ENCODE measurements at places on chromosomes 1 and 21.

DNA sequence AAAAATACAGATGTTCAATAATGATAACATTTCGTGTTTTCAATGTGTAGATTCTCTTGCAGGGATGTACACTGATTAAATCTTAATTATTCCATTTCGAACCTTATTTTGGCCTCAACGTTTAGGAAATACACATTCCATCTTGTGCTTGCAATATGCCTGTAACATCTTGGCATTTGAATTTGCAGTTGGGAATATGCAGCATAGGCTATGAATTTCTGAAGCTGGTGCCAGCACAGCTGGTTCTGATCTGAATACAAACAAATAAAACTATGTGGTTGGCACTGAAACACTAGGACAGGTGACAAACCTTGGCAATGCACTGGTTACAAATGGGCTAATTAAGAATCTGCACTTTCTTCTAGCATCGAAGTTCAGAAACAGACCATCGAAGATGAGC is 108.4 kb downstream of the ERG start:
- peak; percentile 21 for DNase-seq

DNA sequence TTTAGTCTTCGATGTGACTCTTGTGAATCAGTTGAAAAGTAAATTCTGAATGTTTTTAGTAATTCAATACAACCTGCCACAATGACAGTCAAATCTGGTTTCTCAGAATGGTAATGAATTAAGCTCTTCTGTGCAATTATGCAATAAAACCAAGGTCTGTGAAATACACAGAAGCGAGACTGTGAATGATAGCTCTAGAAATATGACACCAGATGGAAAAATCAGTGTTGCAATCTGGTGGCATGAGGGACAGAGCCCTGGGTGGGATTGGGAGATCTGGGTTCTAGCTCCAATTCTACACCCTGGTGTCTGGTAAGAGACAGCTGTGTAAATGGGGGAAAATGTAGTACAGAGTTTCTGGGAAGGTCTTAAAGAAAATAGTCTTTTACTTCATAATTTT is 586.4 kb upstream of the ZRANB2 start:
- DNase-seq, result peak; percentile 70

GRCh38 chr1:24981631-24982005 is 51.5 kb upstream of the RUNX3 start:
- no peak for DNase-seq

GRCh38 chr1:213054733-213055591 is 3.9 kb downstream of the RPS6KC1 start:
- DNase-seq, result peak; percentile 36

DNA sequence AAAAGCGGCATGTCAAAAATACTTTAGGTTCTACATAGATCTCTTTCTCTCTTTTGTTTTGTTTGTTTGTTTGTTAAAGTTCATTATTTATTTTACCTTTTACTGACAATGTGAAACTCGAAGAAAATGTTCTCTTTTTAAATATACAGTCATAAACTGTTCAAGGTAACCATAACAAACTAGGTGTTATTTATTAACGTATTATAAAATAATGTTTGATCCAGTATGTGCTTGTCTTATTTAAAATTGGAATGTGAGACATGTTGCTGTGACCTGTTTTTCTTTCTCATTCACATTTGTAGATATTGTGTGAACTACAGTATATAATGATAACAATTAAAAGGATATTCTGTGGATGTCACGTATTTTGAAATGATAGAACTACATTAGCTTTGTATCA is 5.9 kb upstream of the LEPR start:
- no peak for DNase-seq

- no peak for DNase-seq
Observed at GRCh38 chr1:161162052-161162451, 2.8 kb downstream of the USP21 start.

DNA sequence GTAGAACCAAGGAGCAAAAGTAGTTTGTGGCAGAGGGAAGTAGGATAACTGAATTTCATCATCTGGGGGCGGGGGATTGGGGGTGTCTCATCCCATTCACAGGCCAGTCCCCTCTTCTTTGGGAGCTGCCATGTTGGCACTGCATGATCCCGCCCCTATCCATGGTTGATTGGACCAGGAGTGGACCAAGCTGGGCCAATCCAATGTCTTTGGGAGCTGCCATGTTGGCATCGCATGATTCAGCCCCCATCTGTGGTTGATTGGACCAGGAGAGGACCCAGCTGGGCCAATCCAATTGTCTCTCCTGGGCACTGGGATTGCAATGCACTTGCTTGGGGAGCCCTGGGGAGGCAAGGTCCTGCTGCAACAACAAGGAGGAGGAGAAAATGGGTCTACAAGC is 12.3 kb upstream of the ALPL start:
- DNase-seq, result no peak

DNA sequence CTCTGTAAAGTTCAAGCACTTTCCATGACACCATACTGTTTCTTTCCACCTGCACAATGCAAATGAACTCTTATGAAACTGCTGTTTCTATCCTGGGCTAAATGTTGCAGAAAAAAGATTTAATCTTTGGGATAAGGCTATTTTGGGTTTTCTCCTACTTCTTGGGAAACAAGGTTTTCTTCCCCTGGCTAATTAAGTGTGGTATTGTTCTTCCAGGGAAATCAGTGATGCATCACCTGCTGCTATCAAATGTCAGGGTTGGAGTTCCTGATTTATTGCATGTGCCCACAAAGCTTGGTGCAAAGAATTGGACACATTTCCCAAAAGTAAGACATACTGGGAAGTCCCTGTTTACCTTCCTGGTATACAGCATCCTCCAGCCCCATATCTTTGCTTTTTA is 6.0 kb upstream of the RGS4 start:
- DNase-seq, result no peak

DNA sequence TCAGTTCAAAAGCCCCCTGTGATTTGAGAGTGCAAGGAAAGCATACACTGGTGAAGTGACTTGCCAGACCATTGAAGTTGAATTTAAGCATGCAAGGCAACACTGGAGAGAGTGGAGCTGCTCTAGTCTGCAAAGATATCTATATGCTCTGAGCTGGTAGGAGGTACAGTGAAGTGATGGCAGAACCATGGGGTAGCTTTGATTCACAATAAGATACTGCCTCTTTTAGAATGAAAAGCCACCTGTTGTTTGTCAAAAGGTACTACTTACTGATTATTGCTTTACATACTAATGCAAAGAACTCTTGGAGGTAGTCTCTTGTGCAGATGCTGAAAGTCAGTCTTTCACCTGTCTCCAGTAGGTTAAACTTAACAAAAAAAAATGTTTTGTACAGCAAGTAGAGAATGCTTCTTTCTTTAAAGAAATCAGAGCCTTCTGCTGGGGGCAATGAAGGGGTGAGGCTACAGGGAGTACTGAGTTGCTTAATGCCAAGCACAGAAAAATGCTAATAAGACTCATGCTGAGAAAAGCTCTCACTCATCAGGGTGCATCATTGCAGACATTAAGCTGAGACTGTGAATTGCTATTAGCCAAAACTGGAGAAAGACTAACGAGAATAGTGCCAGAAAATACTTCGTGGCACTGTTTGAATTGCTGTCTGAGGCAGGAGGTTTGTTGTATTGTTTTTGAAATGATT is 1150.5 kb upstream of the TMPRSS15 start:
- no peak for DNase-seq

GRCh38 chr1:43241413-43241836 is 28.4 kb upstream of the TMEM125 start:
- DNase-seq, result peak; percentile 32

GRCh38 chr1:19312782-19313635 is 883 bp downstream of the SLC66A1 start:
- DNase-seq, result no peak

DNA sequence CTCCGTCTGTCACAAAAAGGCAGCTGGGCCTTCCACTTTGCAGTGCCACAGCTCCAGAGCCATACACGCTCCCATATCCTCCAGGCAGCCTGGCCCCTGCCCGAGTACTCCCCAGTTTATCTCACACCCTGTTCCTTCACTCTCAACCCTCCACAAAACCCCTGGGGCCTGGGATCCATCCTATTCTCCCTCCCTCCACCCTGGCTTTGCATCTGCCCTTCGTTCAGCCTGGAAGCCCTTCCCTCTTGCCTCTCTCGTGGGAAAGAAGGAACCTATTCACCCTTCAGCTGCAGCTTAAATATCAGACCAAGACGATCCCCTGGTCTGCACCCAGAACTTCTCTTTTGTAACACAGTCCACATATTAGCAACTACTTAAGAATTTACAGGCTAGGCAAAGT is 56.7 kb downstream of the CAMK2N1 start:
- DNase-seq, result no peak

DNA sequence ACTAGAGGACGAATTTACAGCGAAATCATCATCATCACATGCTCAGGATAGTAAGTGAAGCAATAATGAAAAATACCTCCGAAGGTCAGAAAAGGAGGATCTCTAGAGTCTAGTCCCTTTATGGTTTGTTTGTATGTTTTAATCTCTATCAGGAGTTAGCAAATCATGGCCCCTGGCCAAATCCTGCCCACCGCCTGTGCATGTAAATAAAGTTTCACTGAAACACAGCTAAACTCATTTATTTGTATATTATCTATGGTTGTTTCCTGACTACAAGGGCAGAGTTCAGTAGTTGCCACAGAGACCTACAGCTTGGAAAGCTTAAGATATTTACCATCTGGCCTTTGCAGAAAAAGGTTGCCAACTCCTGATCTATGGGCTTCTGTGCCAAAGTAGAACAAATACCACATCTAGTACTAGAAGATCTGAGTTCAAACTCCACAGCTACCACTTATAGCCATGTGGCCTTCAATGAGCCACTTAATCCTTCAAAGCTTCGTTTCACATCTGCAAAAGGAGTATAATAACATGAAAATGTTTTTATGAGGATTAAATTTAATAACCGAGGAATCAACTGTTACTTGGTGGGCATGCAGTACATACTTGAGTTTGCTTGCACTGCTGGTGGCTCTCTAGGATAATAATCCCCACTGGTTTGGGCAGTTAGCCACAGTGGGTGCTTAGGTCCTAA is 94.0 kb upstream of the KIF26B start:
- no peak for DNase-seq

DNA sequence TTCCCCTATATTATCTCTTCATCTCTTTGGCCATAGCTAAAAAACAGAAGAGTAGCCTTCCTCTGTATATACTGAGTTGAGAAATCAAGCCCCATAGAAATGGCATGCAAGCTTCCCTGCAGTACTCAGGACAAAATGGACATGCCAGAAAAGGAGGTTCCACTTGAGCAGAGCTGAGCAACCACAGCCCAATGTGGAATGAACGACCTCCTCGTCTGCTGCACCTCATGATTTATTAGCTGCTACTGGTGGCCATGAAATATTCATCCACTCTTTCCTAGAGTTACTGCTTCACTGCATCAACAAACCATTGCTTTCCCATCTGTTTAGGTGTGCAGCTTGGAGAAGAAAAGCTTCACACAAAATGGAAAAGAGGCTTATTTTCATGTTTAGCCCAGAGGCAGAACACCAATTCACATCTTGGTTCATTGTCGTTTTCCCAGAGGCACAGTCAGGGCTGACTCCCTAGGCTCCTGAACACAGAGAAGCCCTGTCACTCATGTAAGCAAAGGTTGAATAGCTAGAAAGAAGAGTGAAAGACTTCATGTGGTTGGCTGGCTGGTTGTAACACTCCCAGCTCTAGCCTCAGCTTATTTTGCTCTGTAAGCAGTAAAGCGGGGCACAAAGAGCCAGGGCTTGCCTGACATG is 148.0 kb downstream of the TSEN15 start:
- DNase-seq, result peak; percentile 56

GRCh38 chr1:184051138-184051484 is 419 bp upstream of the TSEN15 start:
- no peak for DNase-seq

GRCh38 chr1:179090522-179090921 is 8.7 kb downstream of the TOR3A start:
- DNase-seq, result no peak

DNA sequence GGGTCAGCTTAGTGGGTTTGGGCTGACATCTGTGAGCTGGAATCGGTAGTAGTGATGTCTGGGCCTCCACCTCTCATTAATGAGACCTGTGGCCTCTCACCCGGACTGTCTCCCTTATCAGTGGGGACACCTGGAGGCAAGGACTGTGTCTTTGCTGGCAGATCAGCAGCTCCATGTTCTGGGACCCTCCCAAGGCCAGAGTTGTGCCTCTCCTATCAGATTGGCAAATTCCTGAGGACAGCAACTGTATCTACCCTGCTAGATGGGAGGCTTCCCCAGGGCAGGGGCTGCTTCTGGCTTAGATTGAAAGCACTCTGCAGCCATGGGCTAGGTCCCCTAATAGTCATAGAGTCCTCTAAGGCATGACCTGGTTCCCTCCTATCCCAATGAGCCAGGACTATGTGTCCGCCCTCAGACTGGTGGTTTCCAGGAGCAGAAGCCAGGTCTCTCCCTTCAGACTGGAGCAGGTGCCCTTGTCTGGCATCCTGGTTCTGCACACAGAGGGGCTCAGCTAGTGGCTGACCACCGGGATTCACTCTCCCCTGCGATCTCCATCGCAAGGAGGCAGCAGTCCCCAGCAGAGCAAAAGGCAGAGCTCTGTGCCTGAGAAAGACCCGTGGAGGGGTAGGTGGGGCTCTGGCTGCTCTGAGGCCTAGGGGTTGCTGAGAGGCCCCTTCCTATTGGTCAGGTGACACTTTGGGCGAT is 5.8 kb downstream of the DRAXIN start:
- DNase-seq, result no peak

DNA sequence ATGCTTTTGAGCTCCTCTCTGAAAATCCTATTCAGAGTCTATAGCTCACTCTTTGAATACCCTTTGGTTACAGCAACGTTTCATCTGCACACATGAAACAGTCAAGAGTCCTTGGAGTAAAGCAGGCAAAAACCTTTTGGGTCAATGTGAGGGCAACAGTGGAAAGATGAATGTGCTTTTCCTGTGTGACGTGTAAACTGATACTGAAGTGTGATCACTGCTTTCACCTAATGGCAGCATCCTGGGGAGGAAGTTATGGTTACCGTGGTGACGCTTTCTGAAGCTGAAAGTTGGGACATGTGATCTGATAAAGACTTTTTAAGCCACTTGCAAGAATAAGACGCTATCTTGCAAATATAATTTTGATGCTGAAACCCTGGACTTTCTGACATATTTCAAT is 160.0 kb downstream of the SEC16B start:
- DNase-seq, result no peak

- DNase-seq, result no peak
Observed at GRCh38 chr1:164586591-164586990, 27.6 kb downstream of the PBX1 start.

GRCh38 chr1:46747683-46748288 is 28.9 kb upstream of the EFCAB14 start:
- peak; percentile 28 for DNase-seq

- peak; percentile 28 for DNase-seq
Observed at GRCh38 chr1:192747943-192748342, 60.9 kb upstream of the RGS2 start.

GRCh38 chr1:103496014-103496635 is 29.4 kb upstream of the RNPC3 start:
- DNase-seq, result peak; percentile 72

DNA sequence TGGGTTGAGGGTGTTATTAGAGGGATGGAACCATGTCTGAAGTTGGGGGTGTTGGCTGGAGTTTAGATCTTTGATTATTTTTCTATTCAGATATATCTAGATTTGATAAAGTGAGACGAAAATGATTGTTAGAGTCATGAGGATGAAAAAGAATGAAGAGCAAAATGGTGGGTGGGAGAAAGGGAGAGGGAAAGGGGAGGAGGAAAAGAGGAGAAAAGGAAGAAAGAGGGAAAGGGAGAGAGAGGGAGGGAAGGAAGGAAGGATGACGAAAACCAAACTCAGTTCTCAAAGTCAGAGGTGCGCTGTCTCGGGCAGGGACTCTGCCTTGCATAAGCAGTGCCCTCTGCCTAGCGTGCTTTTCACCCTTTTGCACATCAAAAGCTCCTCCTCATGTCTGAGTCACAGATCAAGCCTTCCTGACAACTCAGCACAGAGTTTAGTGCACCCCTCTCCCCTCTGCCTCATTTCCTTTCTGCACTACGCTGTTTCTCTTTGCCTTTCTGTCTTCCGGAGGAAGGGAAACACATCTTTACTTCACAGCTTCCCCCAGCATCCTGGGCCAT is 225.8 kb upstream of the PROX1 start:
- DNase-seq, result peak; percentile 18

All from fibroblast of upper back skin (primary cell).